ENCODE measurements at places on chromosomes 1 and 21.

DNA sequence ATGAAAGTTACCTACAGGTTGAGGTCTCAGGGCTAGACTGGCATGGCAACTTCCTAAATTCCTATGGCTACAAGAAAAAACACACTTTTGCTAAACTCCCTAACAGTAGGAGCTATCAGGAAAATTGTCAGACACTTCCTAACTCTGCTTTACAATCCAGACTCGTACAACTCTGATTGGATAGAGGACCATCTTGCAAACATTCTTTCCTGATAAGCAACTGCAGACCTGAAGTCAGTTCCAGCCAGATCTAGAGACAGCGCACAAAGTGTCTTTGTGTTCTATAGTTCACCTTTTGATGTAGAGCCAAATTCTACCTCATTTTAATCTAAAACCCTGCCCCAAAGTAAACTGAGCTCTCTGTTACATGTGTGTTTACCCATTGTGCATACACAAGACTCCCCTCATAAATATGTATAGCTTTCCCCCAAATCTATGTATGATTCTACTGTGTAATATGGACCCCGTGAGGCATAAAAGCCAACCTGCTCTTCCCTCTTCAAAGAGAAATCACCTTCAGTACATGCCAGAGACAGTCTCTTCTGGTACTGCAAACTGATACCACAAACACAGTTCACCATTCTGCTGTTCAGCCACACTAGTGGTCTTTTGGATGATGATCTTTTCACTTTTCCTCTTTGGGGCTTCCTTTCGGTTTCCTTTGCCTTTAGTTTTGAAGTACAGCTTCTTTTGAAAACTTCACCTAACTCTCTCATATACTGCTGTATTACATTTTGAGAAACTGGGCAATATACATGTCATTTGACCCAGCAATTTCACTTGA, 21.7 kb downstream of the ZP4 start:
- DNase-seq: no peak

DNA sequence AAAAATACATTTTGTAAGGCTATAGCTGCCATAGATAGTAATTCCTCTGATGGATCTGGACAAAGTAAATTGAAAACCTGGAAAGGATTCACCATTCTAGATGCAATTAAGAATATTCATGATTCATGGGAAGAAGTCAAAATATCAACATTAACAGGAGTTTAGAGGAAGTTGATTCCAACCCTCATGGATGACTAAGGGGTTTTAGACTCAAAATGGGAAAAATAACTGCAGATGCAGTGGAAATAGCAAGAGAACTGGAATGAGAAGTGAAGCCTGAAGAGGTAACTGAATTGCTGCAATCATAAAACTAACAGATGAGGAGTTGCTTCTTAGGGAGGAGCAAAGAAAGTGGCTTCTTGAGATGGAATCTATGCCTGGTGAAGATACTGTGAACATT, 230.8 kb downstream of the KCTD3 start:
- DNase-seq: no peak

DNA sequence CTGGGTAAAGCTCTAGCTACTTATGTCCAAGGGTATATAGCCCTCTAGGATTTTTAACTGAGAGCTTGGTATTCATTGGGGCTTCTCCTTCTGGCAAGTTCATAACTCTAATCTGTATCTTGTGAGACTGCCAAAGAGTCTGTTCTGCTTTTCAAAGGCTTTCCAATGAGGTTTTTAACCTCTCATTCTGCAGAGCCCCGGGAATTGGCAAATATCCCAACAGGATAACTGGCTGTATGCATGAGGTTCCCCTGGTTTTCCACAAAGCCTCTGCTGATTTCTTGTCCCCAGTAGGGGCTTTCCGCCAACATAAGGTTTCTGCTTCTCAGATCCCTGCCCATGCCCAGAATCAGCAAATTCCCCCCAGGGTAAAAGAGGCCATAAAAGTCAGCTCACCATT, 40.9 kb downstream of the RPL5 start:
- DNase-seq: no peak

DNA sequence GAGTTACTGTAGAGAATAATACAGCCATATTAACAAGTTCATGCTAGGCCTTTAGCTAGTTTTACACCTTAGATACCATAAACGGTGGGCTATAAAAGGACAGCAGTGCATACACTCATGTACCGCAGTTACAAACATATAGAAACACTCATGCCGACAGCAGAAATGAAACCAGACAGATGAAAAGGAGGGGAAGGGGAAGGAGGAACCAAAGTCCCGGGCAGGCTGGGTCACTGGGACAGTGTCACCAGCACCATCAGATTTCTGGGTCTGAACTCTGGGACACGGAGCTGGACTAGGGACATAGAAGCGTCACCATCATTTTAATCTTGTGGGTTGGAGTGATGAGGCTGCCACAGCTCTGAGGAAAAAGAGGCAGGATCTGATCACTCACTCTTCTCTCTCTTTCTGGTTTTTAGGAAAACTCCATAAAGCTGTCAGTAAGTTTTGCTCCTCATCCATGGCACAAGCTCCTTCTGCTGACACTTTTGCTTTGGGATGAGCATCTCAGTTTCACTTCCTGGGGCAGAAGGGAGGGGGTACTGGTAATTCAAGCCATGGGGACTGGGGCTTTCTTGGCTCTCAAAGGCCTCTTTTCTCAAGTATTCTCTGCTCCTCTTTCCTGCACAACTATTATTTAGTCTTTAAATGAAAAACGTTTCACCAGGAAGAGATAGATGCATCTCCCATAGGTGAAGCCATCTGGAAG, 7.8 kb upstream of the ZNF691 start:
- no peak for DNase-seq

- no peak for DNase-seq
These were observed 37.9 kb upstream of the SLC19A1 start for GRCh38 chr21:45580181-45580575.

- DNase-seq: no peak
These were observed 275.0 kb upstream of the BEND5 start for GRCh38 chr1:49051647-49052046.

DNA sequence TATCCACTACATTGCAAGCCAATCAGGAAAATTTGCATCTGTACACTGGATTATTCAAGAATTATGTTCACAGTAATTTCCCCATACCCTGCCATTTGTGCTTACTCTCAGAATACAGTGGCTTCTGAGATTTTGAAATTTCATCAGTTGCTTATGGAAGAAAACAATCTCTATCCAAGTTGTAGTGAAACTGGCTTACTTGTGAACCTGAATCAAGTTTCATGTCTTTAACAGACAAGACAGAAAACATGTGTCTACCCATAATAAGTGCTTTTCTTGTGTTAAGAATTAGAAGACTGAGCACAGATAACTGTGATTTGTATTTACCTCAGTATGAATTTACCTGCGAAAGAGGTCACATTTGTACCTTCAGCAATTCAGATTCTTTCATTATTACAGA, 672.7 kb upstream of the ADGRL2 start:
- DNase-seq: no peak

DNA sequence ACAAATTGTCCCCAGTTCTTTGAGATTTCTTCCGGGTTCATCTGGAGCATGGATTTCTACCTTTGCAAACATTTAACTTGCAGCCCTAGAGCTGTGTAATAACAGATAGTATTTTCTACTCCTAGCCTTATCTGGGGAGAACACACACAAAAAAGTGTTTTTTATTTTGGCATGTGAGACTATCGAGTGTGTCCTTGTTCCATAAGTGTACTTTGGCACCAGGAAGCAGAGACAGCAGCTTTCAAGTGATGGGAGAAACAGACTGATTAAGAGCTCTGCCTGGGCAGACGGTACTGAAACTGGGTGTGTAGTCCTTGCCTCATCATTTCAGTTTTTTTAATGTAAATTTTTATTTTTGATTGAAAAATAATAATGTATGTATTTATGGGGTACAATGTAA, 297.4 kb downstream of the ST6GALNAC3 start:
- DNase-seq: no peak

GRCh38 chr1:24319962-24320361, 805 bp downstream of the GRHL3 start:
- DNase-seq: no peak

- DNase-seq: no peak
These were observed 202.5 kb upstream of the RAB4A start for GRCh38 chr1:229068270-229068987.
